ENCODE measurements at places on chromosomes 4 and X.
A peak's percentile ranks its signal among the peaks of the same experiment; 100 is the strongest.

- no peak for DNase-seq
These were observed 3.3 kb upstream of the SLC25A4 start for GRCh38 chr4:185139736-185140135.

DNA sequence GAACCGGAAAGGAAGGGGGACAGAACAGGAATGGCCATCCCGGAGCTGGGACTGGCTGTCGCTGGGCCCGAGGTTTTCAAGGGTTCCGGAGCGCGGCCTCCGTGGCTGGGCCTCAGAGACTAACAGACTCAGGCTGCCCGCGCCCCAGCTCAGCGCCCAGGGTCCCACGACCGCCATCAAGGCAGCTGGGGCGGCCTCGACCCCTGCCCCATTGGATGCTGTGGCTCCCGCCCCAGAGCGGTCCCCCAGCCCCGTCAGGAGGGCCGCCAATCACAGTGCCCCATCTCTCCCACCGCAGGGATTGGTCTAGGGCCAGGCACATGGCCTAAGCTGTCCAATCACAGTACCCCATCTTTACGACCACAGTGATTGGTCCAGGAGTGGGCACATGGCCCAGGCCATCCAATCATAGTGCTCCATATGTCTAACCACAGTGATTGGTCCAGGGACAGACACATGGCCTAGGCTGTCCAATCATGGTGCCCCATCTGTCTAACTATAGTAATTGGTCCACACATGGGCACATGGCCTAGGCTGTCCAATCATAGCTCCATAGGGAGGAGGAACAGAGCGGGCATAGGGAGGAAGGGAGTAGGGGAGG is 105.3 kb upstream of the NKX1-1 start:
- DNase-seq = no peak

DNA sequence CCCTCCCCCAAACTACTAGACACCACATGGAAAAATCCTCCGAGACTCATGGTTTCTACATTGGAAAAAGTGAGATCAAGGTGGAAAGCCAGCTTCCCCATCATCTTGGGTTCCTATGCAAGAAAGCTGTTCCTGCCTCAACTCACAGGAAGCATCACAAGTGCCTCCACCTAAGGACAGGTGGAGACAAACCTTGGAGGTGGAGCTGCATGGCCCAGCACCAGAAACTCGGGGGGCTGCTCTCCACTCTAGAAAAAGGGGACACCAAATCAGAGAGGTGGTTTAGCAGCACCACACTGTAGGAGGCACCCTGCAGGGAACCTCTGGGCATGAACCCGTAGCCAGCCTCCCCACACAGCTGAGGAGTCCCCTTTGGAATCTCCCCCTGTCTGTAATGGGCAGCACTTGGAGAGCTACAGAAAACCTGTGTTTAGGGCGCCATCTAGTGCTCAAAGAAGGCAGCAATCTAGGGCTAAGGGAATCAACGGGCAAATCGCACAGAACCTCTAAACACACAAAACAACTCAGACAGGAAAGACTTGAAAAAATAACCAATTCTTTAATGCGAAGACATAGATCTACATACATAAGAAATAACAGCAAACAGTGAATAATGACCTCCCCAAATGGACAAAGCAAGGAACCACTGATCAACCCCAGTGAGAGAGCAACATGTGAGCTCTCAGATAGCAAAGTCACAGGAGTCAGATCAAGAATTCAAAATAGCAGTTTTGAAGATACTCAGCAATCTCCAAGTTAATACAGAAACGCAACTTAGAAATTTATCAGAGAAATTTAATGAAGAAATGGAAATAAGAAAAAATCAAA is 37.0 kb upstream of the ZBTB33 start:
- peak; percentile 42 for DNase-seq

GRCh38 chr4:20565075-20565721 is 135.1 kb upstream of the PACRGL start:
- DNase-seq = no peak

Measured in H54 (cell line).